HTR-8/SVneo (cell line): ENCODE measurements at places on chromosomes 12 and 14.

- no peak for DNase-seq
These were observed 280.5 kb downstream of the DPF3 start for GRCh38 chr14:72613231-72613974.

DNA sequence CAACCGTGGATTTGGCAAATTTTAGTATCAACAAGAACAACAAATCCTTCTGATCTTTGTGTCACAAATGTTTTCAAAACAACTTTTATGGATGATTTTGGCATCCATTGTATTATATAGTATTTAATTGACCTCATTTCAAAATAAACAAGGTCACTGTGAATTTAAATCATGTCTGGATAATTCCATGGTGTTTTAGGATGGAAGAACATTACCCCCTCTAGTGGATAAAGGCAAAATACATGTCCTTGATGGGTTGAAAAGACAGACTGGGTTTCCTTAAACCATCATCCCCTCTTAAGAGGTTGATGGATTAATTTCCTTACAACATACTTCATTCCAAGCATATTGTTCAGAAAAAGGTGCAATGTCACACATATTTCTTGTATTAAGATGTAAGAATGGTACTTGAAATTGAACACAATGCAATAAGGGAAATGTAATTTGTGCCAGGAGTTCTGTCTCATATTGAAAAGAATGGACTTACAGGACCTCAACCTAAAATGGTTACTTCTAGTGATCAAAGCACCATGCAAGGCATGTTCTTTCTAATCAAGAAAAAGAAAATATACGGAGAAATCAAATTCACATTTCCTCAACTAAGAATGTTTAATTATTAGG, 352.0 kb downstream of the BCAT1 start:
- no peak for DNase-seq

GRCh38 chr12:67078957-67079356, 190.2 kb upstream of the CAND1 start:
- no peak for DNase-seq

- DNase-seq = no peak
These were observed 40.1 kb downstream of the FBXL14 start for GRCh38 chr12:1553987-1554982.
